Cardiac ventricle fibroblast (primary cell): ENCODE measurements at places on chromosomes 16 and 17. TPM values are rescaled to one million over a fixed set of nuclear protein-coding genes. Genes with fewer than 3 reads are reported as not detected.

KRTAP2-2 gene
- not detected in 2 replicates for total RNA-seq

SEPTIN1 gene
- 0.50 TPM in 1 of 2 replicates, not detected in the other for total RNA-seq

MYH8 gene
- total RNA-seq, result not detected in 2 replicates

KRTAP4-5 gene
- total RNA-seq, result not detected in 2 replicates

SNAI3 gene
- not detected in 2 replicates for total RNA-seq

OSGIN1 gene
- 10.2 and 10.7 TPM in 2 replicates for total RNA-seq

PRSS33 gene
- total RNA-seq, result not detected in 2 replicates

BAIAP3 gene
- total RNA-seq, result 0.15 and 0.37 TPM in 2 replicates

DOC2B gene
- total RNA-seq, result 0.05 and 0.12 TPM in 2 replicates

KRTAP9-2 gene
- not detected in 2 replicates for total RNA-seq

CEMP1 gene
- total RNA-seq, result not detected in 2 replicates

TBC1D3G gene
- total RNA-seq, result not detected in 2 replicates

SNN gene
- total RNA-seq, result 7.3 and 10.2 TPM in 2 replicates

PRSS21 gene
- 1.00 TPM in 1 of 2 replicates, not detected in the other for total RNA-seq

TP53TG3 gene
- not detected in 2 replicates for total RNA-seq

HLF gene
- 0.44 and 2.6 TPM in 2 replicates for total RNA-seq

RUNDC3A gene
- total RNA-seq, result 0.10 TPM in 1 of 2 replicates, not detected in the other

VPS35L gene
- 39.8 and 52.6 TPM in 2 replicates for total RNA-seq

ADAP2 gene
- total RNA-seq, result 0.98 TPM in 1 of 2 replicates, not detected in the other

KRT24 gene
- not detected in 2 replicates for total RNA-seq

CHP2 gene
- total RNA-seq, result not detected in 2 replicates

CNGB1 gene
- total RNA-seq, result not detected in 2 replicates

CPHXL2 gene
- total RNA-seq, result not detected in 2 replicates

GHDC gene
- 23.5 and 24.0 TPM in 2 replicates for total RNA-seq

PIGS gene
- total RNA-seq, result 46.3 and 60.7 TPM in 2 replicates

ELMO3 gene
- 0.06 and 0.83 TPM in 2 replicates for total RNA-seq

PIMREG gene
- total RNA-seq, result 4.3 and 6.6 TPM in 2 replicates

NPIPB9 gene
- total RNA-seq, result 1.0 TPM in 1 of 2 replicates, not detected in the other

KRT13 gene
- total RNA-seq, result 0.75 TPM in 1 of 2 replicates, not detected in the other

CCDC40 gene
- total RNA-seq, result 0.78 and 5.7 TPM in 2 replicates

HAP1 gene
- not detected in 2 replicates for total RNA-seq

TNP2 gene
- not detected in 2 replicates for total RNA-seq

KRT33A gene
- not detected in 2 replicates for total RNA-seq

TBC1D3K gene
- total RNA-seq, result not detected in 2 replicates
